NCI-H1417 treated with DMSO at 0.1 percent for 48 hours (cell line): ENCODE measurements at places on chromosomes 1 and 21.

DNA sequence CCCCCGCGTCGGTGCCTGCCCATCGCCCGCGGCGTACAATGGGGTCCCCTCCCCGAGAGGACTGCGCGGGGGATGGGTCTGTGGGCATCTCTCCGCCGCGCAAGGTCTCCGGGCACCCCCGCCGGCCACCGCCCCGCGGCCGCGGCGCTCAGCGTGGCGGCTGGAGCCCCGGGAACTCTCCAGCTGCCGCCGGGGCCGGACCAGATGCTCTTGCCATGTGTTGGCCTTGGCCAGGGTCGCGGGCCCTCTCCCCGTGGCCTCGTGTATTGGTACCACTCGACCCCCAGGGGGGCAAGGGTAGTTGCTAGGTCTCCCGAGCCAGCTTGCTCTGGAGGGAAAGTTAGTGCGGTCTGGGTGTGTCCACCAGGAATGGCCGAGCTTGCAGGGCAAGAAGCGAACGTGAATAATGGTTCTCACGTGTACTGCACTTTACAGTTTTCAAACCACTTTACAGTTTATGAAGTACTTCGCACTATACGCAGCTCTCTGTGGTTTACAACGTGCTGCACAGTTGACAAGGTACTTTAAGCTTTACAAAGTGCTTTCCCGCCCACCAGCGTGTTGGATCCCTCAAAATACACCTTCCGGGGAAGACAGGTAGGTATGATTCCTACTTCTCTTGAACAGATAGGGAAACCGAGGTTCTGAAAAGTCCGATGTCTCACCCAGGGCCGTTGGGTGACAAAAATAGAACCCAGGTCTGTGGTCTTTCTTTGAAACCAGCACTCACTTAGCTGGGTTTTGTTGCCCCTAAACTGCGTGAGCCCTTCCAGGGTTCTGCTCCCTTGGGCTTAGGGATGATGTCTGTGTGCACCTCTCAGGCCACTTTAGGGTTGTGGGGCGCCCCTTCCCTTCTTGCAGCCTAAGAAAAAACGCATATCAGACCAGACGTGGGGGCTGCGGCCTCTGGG, 1.2 kb downstream of the EPHB2 start:
- no peak for DNase-seq

GRCh38 chr1:7400566-7400965, 370.5 kb upstream of the VAMP3 start:
- no peak for DNase-seq

GRCh38 chr1:201026234-201026633, 2.7 kb upstream of the KIF21B start:
- DNase-seq, result no peak

- DNase-seq, result no peak
Measured at GRCh38 chr1:10173582-10173981, 36.8 kb upstream of the KIF1B start.

DNA sequence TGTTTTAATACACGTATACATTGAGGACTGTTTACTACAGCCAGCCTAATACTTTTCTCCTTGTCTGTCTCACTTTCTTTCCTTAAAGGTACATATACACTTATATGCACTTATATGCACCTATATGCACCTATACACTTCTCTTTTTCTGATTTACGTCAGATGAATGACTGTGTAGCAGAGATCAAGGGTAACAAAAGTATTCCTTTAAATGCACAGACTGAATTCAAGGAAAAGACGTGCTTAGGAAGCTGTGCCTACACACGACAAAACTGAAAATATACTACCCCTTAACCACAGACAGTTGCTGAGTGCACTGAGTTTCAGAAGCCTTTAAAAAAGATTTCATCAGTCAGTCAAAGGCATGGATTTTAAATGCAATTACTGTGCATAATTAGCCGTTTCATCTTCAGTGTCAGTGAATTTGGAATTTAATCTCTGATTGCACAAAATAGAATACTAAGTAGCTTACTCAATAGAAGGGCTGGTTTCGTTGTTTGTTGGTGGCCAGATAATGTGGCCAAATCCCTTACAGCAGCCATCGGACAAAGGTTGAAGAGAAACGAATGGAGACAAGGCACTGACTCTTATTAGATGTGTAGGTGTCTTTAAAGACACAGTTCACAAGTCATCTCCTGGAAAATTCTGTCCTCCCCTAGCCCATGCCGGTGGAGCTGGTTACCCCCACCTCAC, 38.3 kb upstream of the TARBP1 start:
- DNase-seq, result no peak
